COLO829 (cell line): ENCODE measurements at places on chromosomes 5 and 9.

- DNase-seq: no peak
Observed at GRCh38 chr9:20271096-20271495, 351.2 kb downstream of the MLLT3 start.

GRCh38 chr5:179485845-179486575 lies 64.3 kb upstream of the RUFY1 start:
- DNase-seq: no peak

DNA sequence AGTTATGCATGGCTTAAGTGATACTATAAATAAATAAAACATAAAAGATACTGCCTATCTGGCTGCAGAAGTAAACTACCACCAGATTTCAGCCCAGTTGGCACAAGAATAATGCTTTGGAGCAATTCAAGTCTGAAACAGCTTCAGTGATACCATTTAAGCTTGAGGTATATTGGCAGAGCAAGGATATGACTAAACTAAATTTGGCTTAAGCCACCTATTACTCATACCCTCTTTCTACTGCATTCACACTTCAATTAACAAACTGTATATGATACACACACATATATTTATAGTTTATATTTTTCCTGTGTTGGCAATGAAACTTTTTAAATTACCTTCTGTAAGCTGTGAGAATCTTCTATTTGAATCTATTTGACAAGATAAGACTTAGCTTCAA lies 431.9 kb downstream of the ANXA1 start:
- no peak for DNase-seq

- no peak for DNase-seq
Observed at GRCh38 chr9:134204991-134205578, 40.7 kb upstream of the RNU6ATAC start.

DNA sequence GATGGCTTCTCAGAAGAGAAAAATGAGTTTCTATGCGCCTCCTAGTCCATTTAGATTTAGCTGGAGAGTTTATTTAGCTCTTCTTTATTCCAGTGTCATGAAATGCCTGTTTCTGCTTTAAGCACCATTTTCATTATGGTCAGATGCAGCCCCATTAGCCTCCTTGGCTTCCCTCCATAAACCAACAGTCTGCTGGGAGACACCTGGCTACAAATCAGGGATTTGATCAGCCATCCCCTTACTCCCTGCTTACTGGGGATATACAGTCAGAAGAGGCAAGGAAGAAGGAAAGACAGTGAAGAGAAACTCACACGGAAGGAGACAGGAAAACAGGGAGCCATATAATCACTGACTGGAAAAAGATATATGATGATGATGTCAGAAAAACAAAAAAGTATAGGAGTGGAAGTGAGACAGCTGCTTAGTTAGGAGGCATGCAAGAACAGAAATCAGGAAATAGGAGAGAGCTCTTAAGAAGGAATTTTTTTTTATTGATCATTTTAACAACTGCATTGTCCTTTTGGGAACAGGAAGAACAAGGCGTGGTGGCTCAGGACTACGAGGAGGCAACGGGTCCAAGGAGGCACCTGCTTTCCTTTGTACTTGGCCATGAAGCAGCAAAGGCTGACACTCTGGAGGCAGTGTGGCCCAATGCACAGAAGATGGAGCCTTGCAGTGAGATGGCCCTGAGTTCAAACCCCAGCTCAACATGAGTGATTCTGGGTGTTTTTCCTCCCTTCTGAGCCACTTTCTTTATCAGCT lies 56.1 kb downstream of the MED27 start:
- DNase-seq: no peak

DNA sequence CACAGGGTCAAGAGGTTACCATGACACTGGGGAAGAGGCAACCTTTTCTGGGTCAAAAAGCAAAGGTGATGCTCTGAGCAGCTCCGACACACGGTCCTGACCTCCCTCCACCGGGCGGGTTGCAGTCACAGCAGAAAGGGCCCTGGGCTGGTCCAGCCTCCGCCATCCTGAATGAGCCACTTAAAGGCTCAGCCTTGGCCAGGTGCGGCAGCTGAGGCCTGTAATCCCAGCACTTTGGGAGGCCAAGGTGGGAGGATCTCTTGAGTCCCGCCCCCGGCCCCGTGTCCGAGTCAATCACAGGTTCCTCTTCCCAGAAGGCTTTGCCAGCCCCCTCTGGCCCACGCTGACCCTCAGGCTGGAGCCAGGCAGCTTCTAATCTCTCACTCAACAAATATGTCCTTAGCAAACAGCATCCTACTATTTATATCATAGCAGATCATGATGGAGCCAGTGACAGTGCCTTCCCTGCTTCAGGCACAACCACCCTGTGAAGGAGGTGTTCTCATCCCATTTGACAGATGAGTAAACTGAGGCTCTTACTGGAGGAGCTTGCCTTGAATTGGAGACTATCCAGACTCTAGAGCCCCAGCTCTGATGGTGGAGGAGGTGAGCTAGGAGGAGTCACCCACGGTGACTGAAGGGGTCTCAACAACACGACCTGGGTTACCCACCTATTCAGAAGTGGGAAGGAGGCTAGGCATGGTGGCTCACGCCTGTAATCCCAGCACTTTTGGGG lies 79.1 kb downstream of the LRSAM1 start:
- no peak for DNase-seq

DNA sequence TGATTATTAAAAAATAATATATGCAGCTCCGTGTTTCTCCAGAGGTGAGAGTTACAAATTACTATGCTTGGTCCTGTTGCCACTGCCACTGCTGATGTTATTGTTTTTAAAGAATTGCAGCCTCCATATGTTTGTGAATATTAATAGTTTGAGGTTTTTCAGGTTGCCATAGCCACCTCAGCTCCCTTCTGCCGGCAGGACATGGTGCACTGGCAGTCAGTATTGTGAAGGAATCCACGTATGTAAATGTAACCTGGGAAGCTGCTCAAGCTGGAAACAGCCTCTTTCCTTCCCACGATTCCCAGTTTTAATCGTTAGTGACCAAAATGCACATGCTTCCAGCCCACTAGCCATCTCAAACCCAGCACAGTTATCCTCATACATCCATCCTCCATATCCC lies 184.4 kb upstream of the CCNG1 start:
- no peak for DNase-seq

- no peak for DNase-seq
Observed at GRCh38 chr5:5313101-5313635, 109.3 kb upstream of the ICE1 start.

DNA sequence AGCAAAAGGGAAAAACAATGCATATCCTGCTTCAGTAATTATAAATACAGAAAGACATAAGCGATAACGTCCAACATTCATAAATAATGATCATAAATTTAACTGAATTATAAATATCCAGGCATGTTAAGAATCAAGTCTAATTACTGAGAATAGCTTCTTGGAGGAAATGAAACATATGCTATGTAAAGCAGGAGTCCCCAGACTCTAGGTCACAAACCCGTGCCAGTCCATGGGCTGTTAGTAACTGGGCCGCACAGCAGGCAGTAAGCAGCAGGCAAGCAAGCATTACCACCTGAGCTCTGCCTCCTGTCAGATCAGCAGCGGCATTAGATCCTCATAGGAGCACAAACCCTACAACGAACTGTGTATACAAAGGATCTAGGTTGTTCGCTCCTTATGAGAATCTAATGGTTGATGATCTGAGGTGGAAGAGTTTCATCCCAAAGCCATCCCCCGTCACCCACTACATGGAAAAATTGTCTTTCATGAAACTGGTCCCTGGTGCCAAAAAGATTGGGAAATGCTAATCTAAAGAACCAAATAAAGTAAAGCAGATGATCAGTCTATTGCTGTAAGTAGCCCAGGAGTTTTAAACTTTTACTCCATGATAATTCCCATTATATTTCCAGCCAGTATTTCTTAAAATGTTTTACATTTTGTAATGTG lies 50.4 kb downstream of the CERT1 start:
- DNase-seq: no peak

DNA sequence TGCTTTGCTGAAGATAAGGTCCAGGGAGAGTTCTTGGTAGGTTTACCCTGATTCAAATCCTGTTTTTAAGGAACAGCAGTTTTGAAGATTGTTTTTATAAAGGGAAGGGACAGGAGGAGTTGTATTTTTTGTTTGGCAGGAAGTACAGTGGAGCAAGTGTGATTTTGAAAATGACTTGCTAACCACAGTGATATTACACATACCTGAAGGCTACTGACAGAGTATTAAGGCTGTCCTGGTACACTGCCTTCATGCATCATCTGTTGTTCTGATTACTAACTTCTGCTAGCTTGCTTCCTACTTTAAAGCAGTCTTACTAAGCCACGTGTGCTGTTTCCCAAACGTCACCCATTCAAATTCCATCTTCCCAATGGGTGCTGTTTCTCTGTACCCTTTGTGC lies 559.5 kb upstream of the SGCD start:
- no peak for DNase-seq

GRCh38 chr5:138585157-138585556 lies 10.0 kb upstream of the HSPA9 start:
- DNase-seq: no peak

DNA sequence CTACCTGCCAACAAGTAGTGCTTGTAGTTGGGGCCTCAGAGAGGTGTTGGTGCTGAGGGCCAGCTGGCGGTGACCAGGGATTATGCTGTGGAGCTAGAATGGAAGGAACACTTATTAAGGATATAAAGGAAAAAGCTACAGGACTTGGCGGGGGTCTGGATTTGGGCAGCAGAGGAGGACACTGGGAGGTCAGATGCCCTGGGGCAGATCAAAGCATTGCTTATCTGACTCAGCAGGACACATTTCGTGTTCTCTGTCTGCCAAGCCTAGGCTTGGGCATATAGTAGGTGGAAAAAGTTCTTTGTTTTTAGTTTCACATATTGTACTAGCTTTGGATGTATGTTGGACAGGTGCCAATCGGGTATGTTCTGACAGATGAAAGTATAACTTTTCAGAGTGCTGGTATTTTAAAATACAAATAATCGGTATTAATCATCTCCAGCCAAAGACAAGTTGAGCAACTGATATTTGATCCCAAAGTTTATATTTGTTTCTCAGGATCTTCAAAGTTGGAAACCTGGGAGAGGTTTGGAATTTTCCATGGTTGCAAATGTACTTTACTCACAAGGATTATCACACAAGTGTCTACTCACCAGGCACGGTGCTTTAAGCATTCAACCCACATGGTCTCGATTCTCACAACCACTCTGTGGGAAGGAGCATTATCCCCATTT lies 69.4 kb downstream of the IQGAP2 start:
- DNase-seq: no peak
